ENCODE measurements at places on chromosomes 13 and 19.
A peak's percentile ranks its signal among the peaks of the same experiment; 100 is the strongest.

DNA sequence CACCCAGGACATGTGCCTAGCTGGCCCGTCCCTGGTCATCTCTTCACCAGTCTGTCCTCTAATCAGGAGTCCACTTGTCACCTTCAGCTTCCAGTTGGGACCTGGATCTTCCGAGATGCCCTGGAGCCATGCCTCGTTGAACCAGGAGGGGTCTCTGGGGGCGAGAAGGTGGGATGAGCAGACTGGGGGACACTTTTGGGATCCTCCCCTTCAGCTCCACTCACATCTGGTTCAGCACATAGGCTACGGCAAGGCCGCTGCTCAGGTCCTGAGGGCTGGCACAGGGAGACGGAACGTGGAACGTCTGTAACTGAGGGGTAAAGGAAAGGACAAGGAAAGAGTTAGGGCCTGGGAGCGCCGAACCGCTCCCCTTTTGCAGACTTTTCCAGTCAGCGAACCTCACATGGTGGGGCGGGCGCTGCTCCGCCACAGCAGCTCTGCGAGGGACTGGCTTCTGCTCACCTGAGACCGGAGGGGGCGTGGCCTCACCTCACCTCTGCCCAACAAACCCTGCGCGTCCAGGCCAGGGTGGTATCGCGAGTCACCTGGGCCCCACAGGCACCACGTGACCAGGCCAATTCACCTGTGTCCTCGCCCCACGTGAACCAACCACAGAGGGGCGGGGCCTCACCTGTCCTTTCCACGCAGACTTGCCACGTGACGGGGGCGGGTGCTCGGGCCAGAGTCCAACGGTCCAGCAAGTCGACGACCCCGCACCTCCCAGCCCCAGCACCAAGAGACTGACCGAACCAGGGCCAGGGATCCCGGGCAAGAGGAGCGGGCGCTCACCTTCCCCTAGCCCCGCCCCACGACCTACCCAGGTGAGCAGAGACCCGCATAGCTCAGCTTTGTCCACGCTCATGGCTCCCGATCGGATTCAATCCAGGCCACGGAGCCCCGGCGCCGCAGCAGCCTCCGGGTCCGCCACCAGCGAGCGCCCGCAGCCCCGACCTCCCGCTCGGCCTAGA is at the start of gene HOOK2:
Gene HOOK2, minus strand, starts transcription at position 965 of the 968 bp plus-strand sequence. Its CDS starts 103 bp downstream, at position 862.
- DNase-seq = no peak

DNA sequence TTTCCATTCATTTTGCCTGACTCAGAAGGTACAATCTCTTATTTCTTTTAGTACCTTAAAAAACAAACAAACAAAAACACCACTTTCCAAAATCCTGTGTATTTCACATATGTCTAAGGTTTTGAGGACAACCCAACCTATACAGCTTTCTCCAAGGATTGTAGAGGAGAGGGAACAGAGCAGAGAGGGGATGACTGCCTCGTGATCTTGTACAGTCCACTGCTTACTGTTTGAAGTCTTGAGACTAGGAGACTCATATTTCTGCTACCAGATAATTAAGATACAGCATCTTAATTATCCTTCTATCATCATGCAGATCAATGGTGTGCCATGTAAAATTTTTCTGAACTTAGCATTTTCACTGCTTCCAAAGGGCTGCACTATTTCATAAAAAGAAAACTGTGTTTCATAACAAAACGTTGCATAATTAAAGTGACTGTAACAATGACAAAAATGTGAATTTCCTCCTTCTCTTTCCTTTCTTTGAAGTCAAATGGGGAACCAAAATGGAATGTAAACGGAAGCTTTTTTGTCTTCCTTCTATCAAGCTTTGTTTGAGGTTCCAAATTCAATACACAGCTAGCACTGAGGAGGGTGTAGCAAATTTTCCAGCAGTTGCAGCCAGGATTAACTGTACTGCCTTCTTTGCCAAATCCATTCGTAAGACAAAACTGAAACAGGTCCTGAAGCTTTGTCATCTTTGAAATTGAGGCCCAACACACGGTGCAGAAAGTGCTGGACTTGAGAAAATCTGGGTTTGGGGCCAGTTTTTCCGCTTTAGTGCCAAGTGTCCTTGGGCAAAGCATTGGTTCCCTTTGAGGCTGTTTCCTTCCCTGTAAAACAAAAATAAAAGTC is 34.9 kb upstream of the RCBTB2 start:
- DNase-seq = no peak

GRCh38 chr13:67763984-67764383 is 533.8 kb upstream of the PCDH9 start:
- no peak for DNase-seq

DNA sequence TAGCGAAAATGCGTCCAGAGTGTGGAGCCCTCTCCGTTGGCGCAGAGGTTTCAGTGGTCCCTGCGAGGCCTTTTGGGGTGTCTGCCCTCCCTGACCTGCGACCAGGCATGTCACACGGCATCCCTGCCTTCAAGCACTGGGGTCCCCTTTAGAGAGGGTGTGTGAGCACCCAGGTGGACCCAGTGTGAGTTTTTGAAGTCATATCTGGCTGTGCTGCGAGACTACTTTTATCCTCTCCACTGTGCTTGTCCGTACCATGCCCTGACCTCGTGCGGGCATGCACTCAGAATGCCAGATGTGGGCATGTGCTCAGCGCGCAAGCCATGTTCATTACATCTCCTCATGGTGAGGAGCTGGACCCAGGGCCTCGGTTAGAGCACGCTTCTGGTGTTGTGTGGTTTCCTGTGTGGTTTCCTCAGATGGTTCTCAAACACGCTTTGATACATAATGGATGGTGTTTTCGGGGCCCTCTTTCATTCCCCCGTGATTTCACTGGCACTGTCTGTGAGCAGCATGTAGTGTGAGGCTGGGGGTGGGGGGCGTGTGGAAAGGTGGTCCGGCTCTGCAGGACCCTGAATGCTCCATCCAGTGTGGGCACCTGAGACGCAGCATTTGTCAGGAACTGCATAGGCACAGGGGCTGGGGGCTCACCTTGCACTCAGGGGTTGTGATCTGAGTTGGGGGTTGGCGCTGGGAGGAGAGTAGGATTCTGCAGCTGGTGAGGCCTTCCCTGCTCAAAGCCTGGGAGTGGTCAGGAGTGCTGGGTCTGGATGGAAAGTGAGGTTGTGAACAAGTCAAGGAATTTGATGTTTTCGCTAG is 2.3 kb downstream of the TFDP1 start:
- DNase-seq = peak; percentile 61

GRCh38 chr13:43686557-43686956 is 100.2 kb downstream of the ENOX1 start:
- no peak for DNase-seq

DNA sequence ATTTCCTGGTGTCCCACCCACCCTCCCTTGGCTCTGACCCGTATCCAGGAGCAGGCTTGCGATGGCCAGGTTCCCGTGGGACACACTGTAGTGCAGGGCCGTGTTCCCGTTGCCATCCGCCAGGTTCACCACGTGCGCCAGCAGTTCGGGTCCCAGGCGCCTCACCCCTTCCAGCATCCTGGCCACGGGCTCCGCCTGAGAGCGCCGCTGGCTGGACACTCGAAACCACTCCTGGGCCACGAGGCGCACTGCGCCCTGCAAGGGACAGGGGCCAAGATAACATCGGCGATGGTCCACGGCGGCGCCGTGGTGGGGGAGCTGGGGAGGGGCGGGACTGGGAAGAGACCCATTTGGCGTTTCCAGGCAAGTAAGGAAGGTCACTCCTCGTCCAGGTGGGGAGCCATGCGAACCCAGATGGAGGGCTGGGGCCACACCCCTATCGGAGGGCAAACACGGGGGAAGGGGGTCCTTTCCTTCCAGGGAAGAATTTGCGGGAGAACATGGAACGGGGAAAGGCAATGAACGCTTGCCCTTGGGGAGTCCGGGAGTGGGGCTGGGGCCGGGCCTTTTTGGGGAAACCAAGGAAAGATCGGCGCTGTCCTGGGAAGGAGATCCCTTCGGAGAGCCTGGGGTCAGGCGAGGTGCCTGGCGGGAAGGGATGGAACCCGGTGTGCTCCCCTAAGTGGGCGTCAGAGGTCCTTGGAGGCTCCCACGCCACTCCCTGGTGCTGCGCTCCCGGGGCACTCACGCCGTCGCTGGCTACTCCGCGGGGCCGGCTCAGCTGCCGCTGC is 9.9 kb downstream of the KANK3 start:
- no peak for DNase-seq

DNA sequence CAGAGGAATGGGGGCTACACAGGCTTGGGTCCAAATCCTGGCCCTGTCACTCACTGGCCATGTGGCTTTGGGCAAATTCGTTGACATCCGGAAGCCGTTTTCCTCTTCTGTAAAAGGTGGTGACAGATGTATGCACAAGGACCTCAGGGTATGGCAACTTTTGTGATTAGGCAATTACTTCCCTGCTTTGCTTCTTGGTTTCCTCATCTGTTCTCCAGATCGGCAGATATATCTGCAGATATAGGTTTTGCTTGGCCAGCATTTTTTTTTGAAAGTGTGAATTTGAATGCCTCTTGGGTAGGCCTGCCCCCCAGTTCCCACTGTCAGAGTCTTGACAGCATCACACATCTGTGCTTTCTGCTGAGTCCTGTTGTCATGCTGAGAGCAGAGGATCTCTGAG is 17.7 kb downstream of the TMEM272 start:
- no peak for DNase-seq

DNA sequence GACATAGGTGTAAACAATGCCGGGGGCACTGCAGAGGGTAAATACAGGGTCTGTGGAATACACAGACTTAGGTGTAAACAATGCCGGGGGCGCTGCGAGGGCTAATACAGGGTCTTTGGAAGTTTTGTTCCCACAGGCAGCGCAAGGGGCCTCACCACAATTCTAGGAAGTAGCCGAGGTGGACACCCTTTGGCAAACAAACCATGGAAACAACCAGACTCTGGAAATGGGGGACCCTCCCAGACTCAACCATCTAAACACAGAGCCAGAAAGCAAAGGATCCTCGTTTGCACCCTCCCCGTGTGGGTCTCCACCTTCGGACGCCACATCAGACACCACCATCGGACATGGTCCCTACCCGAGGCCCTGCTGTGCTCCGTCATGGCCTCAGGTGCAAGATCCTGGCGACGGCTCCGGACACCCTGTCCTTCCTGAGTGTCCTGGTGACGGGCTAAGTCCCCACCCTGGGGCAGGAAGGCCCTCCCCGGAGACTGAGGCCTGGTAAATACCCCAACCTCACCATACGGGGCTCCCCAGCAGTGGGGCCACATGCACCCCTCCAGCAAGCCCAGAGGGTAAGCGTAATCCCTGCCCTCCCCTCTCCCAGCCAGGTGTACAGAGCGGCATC is 16.7 kb upstream of the PLPP2 start:
- peak; percentile 70 for DNase-seq
